ENCODE measurements at places on chromosomes 1 and 21.

- no peak for DNase-seq
Measured at GRCh38 chr1:225408249-225408648, 19.6 kb downstream of the LBR start.

- DNase-seq: no peak
Measured at GRCh38 chr1:30120245-30121000, 603.0 kb downstream of the MATN1 start.

- no peak for DNase-seq
Measured at GRCh38 chr1:55690366-55690765, 475.2 kb upstream of the USP24 start.

- no peak for DNase-seq
Measured at GRCh38 chr1:60031146-60031545, 42.4 kb downstream of the C1orf87 start.

DNA sequence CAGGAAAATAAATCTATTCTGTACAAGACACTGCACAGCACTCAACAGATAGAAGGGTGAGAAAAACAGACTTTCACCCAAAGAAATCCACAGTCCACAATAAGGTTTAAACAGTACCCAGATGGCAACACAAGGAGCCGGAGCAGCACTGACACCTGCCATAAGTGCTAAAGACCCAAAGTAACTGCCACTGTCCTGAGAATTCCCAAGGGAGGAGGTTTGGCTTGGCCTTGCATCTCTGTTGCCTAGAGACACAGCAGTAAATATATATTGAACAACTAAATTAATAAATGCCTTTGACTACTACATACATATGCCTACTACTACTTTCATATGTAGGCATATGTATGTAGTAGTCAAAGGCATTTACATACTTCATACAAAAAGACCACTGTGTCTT is 68.0 kb downstream of the VAV3 start:
- DNase-seq: no peak

DNA sequence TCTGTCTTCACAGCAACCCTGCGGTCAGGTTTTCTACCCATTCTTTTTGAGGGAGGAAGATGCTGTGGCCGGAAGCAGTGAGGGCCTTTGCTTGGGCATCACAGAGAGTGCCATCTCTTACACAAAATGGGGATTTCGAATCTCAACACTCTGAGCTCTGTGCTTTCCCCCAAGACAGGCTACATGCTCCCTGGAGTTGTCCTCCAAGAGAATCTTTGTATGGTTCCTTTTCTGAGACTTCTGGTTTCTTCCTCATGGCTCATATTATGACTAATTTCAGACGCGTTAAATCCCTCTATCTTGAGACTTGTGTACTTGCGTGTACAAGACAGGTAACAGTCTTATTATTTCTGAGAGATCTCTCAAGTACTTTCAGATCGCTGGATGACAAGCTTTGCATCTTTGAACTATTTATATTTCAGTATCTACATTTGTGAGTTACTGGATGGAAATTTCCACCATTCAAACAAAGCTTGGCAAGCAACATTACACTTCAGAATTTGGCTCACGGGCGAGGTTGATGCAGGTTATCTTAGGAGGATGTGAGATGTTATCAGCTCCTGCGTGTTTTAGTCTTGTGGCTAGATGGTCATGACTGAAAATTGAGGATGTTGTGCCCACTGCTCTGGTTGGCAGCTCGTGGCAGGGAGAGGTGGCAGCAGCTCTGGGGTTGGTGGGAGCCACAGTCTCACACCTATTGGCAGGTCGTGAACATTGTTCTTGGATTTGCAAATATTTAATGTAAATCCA is 19.4 kb downstream of the ABCG1 start:
- no peak for DNase-seq
